Renal cortex interstitium (tissue), 15 donors: ENCODE measurements at places on chromosomes 3 and 15.

- no peak for DNase-seq
These were observed 38.7 kb downstream of the ROBO1 start for GRCh38 chr3:79729096-79729495.

DNA sequence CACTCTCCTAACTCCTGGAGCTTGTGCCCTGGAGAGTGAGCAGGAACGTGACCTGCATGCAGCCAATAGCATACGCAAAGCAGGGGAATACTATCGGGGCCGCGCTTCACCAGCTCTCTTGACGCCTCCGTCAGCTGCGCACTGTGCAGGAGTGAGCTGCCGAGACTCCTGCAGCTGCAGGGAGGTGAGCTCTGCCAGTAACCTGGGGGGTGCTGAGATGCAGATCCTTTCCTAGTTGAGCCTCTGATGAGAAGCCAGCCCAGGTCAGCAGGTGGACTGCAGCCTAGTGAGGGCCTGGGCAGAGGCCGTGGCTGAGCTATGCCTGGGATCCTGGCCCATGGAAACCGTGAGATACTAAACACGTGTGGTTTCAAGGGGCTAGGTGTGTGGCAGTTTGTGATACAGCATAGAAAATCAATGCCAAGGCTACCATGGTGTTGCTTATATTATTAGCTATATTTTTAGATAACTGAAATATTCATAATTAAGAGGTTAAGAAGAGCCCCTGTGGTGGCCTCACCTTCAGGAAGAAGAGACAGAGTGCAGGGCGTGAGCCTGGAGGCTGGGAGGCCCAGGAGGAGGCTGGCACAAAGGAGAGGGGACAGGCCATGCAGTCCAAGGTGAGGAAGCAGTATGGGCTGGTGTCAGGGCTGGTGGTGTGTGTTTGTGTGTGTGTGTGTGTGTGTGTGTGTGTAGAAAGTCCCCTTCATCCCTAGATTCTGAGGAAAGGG is 5.9 kb upstream of the DNAJB8 start:
- DNase-seq = no peak

GRCh38 chr3:126925411-126926171 is 57.3 kb upstream of the PLXNA1 start:
- DNase-seq = no peak

DNA sequence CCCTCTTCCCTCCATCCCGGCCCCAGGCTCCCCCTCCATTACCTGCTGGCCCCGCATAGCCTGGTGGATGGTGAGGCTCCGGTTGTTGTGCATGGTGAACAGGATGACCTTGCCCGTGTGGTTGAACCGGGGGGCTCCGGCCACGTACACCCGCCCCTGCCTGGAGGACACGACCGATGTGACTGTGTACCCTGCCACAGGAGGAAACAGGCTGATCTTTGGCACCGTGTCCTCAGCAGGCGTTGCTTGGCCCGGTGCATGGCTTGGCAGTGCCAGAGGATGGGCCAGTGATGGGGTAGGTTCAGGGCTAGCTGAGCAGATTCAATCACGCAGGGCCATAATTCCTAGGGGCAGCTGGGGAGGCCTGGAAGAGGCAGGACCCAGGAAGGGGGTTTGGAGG is 58.1 kb downstream of the FEM1B start:
- no peak for DNase-seq

DNA sequence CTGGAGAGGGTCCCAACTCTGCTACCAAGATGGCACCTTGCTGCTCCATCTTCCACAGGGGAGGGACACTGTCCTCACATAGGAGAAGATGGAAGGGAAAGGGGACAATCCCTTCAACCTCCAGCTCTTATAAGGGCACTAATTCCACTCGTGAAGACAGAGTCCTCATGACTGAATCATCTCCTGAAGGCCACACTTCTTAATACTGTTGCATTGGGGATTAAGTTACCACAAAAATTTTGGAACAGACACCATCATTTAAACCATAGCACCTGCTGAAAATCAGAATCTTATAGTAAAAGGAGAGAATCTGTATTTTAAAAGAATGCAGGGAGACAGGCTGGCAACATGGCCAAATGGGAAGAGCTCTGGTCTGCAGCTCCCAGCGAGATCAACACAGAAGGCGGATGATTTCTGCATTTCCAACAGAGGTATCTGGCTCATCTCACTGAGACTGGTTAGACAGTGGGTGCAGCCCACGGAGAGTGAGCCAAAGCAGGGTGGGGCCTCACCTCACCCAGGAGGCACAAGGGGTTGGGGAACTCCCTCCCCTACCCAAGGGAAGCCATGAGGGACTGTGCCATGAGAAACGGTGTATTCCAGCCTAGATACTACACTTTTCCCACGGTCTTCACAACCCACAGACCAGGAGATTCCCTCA is 69.4 kb upstream of the LIPC start:
- no peak for DNase-seq

DNA sequence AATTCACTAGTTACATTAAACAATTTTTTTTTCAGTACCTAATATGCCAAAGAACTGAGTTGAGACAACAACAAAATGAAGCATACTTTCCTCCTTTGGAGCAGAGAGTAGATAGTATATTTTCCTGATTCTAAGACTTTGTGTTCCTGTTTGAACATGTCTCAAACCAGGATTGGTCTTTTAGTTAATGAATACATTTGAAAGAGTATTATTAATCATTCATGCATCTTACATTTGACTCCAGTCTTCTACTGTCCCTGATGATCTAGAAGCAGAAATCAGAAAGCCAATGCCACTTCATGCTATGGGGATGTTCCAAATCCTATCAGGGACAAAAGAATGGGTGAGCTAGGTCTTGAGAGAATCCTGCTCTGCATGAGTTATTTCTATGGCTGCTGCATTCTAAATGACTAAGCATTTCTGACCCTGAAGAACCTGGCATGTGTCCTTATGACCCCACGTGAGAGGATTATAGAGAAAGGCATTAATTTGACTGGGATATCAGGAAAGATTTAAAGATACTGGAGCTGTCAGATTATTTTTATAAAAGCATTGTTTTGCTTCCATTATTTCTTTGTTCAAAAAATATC is 32.9 kb upstream of the MBNL1 start:
- DNase-seq = no peak
